Heart left ventricle (tissue), 16 donors: ENCODE measurements at places on chromosomes 12 and 14. TPM values are rescaled to one million over a fixed set of nuclear protein-coding genes. Genes with fewer than 3 reads are reported as not detected.

Gene PDE3A
- 214 TPM for total RNA-seq

Gene NIN
- total RNA-seq: 47.4 TPM

Gene MMP19
- total RNA-seq: 3.1 TPM

- DNase-seq: no peak
Observed at GRCh38 chr12:103772367-103773108, 68.5 kb downstream of the NT5DC3 start.

GRCh38 chr12:49188201-49188915, 522 bp downstream of the TUBA1A start:
- DNase-seq: peak; percentile 88

DNA sequence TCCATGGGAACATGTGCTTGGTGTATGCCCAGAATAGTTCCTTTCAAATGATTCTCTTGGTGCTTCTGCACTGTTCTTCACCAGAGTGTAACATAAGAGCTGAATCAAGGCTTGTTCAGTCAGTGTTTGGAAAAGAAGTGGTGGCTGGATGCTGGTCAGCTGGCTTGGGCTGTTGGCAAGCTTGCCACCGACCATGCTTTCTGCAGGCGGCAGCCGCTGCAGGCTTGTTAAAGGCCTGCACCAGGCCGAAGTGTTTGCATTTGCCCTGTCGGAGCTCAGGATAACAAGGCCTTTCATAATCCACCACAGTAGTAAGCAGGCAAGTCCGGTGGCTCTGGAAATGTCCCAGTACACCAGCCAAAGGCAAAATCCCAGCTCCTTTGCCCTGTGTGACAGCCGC, 26.9 kb downstream of the DAAM1 start:
- DNase-seq: peak; percentile 79

DNA sequence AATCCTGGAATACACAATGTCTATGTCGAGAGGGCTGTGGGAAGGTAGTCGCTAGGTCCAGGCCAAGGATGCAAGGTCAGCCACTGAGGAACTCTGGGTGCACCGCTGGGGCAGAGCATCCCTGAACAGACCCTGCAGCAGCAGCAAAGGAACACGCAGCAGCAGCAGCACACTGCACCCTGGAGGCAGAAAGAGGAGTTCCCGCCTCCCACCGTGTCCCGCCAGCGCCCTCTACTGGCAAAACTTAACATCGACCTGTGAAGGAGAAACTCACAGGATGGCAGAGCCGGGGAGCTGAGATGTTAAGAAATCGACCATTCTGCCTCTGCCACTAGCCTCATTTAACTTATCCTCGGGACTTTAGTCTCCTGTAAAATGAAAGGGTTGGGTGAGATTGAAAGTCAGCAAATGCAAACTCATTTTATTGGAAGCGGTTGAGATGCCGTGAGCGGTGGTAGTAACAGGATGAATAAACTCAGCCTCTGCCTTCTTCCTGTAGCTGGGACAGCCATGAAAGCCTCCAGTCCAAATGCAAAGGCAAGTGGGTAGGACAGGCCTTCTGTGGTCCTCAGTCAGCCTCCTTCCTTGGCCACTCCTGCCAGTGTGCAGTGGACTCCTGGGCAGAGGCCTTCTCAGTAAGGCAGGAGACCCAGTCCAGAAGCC, 45.6 kb downstream of the STAB2 start:
- DNase-seq: peak; percentile 63

DNA sequence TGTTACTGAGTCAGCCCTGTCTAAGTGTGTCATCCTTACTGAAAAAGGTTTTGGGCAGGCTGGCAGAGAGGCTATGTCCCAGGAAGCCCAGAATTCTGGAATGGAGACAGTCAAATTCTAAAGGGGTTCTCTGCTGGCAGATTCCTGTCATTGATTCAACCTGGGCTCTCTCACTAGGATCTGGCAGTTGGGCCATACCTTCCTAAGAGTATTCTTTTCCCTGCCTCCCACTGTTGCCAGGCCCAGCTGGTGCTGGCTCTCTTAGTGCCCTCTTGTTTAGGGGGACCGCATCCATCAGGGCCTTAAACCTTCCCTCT, 85.0 kb upstream of the EGLN3 start:
- DNase-seq: no peak
